Inflammatory macrophage treated with lipopolysaccharide for 1 hour (primary cell): ENCODE measurements at places on chromosomes 5 and 9.
A peak's percentile ranks its signal among the peaks of the same experiment; 100 is the strongest.

- DNase-seq = no peak
Observed at GRCh38 chr5:154311362-154311761, 120.8 kb downstream of the GALNT10 start.

DNA sequence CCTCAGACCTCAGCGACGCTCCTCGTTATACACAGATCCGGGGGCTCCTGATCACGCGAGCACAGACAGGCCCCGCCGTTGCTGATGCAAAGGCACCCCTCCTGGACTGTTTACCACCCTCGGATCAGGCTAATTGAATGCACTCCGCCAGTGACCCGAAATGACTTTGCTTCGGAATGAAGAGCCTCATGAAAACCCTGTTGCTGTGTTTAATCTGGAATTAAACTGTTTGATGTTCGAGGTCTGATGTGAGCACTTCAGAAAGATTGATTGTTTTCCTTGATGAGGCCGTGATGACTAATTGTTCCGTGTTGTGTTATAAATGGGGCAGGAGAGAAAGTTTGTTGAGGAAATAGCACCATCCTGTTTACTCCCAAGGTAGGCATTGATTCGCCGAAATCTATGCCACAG is 190.5 kb upstream of the PPP1R26 start:
- no peak for DNase-seq

DNA sequence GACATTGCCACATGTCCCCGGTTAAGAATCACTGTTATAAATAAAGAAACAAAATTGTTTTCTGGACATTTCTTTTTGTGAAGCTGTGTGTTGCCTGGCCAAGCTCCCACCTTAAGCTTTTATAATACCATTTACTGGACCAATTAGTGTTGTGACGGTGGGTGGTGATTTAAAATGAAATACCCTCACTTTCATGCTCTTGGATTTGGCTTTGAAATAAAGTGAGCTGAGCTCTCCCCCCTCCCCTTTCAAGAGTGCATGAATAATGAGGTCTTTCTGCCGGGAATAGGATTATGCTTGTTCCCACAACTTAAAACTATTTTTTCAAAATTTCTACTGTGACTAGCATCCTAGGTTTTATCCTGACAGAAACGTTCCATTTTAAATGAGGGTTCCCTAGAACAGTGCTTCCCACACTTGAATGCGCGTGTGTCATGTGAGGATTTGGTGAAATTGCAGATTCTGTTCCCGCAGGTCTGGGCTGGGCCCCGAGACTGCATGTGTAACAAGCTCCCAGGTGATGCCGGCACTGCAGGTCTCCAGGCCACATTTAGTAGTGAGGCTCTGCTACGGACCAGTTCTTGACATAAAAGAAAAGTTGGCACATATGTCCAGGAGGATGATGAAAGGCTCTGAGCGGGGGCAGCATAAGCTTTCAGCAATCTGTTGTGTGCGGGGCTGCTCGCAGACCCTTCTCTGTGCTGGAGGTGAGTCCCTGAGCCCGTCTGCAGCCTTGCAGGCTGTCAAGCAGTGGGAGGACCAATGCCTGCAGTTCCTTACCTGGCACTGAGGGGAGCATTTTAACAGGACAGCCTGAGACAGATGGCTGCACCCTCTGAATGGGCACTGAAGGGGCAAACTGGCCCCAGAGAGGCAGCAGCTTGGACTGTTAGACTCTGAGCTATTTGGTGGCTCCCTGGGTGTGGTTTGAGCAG is 24.4 kb downstream of the IQGAP2 start:
- no peak for DNase-seq

DNA sequence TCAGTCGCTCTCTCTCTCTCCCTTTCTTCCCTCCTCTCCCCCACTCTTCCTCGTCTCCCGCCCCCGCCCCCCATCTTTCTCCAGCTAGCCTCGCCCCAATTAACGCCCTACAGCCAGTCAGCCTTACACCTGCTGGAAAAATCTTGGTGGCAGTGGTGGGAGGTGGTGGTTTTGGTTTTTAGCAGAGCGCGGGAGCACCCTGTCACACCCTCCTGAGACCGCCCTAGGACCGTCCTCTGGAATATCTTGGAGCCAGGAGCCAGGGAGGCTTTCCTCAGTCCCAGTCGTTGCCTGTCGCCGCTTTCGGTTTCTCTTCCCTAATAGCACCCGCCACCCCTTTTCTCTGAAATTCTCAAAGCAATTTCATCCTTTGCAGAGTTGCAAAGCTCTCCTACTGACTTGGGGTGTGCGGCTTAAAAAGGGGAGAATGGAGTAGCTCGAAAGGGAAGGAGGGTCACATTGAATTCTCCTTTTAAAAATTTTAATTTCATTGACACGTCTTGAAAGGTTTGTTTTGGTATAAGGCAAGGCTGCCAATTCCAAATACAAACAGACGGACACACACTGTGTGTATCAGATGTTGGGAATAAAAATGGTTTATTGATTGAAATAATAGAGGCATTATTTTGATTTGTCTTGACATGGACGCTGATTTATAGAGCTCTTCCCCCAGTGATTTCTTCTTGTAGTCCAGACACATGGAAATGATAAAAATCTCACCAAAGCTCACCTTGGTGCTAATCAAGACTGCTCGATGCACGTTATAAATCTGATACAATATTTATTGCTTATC is 301.3 kb downstream of the PARP8 start:
- peak; percentile 43 for DNase-seq

DNA sequence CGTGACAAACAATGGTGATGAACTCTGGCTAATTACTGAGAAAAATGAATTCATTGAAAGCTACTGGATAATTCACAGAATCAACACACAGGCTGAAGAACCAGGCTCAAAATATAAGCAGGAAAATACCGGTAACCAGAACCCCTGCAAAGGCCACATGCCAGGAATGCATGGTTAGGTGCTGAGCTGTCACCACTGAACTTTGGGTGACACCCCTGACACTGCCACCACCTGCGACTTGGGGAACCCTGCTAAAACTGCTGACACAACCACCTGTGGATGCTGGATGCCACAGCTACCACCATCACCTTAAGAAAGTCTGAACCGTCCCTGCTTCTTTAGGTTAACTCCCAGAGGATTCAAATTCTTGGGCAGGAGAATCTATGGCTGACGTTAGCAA is 72.0 kb upstream of the NR4A3 start:
- no peak for DNase-seq

- no peak for DNase-seq
Observed at GRCh38 chr5:57504357-57504756, 21.7 kb upstream of the ACTBL2 start.

DNA sequence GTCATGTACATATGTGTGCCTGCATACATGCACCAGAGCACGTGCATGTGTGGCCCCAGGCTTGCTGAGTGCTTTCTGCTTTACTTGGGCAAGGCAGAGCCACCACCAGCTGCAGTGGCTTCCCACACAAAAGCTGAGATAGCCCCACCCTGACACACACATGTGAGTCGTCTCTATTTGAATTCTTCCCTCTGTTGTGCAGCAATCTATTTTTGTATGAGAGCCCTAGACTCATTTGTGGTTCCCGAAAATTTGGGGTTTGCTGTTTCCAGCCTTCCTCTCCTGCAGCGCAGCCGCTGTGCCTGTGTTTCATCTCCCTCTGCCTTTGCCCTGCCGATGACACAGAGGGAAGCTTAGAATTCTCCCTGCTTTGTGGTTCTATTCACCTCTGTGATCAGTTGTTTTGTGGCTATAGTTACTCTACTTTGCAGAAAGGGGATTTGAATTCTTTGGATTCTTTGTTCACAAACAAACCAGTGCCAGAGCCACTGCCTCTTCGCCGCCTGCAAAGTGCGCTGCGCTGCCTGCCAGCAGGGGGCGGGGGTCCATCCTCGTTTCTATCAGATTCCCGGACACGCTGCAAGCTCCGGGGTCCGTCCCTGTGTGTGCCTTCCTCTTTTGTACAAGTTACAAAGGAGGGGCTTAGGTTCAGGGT is 95.8 kb upstream of the DAP start:
- no peak for DNase-seq

DNA sequence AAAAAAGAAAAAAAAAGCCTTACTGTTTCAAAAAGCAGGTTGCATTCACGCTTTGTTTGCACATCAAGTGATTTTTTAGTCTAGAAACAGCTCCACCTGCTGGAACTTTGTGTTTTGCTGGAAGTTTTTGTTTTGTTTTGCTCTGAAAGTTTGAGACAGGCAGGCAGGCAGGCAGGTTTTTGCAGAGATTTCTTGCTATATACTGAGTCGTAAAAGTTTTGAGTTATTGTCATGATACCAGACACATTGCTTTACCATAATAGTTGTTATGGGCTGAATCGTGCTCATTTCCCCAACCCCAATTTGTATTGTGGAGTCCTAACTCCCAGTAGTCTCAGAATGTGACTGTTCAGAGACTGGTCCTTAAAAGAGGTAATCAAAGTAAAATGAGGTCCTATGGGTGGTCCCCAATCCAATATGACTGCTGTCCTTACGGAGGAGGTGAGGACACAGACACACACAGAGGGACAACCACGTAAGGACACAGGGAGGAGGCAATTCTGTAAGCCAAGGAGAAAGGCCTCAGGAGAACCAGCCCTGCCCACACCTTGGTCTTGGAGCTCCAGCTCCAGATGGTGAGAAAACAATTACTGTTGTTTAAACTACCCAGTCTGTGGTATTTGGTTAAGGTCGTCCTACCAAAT is 20.9 kb downstream of the OR2Y1 start:
- DNase-seq = peak; percentile 1

DNA sequence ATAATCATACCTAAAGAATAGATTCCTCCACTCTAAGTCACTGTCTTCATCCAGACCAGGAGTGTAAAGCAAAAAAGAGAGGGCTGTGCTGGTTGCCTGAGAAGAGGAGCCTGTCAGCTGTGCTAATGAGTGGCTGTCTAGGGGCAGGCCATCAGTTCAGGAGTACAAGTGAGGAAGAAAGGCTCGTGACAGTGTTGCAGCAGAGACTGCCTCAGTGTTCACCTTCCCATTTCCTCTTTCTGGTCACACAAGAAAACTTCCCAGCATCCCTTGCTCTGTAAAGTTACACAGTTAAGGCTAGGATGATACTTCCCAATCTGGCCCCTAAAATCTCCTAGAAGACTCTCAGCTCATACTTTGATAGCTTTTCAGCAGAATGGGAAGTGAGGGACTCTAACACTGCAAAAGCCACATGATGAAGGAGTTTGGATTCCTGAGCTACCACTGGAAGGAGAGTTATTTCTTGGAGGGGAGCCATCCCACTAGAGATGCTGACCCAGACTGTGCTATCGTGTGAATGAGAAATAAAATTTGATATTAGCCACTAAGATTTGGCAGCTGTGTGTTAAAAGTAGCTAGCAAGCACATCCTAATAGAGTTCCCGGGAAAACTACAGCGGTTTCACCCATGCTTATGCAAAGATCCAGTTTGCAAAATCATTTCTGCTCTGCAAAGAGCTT is 67.1 kb downstream of the ADAMTS12 start:
- no peak for DNase-seq

GRCh38 chr5:107321906-107322305 is 348.8 kb downstream of the EFNA5 start:
- DNase-seq = no peak

- no peak for DNase-seq
Observed at GRCh38 chr5:143258559-143259253, 144.8 kb downstream of the NR3C1 start.

DNA sequence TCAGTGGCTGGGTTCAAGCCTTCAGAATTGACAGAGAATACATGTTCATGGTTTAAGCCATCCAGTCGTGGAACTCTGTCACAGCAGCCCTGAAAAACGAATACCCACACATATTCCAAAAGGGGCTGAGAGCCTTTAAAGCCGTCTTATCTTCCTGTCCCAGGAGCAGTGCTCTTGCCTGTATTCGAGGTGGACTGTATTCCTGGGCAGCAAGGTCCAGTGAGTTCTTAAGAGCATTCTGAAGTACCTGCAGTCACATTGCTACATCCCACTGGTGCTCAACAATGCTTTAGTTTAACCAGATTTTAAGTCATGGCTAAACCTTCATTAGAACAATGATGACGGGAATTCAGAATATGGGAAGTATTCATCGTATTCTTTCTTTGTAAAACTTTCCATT is 380.7 kb upstream of the KLF4 start:
- DNase-seq = no peak

DNA sequence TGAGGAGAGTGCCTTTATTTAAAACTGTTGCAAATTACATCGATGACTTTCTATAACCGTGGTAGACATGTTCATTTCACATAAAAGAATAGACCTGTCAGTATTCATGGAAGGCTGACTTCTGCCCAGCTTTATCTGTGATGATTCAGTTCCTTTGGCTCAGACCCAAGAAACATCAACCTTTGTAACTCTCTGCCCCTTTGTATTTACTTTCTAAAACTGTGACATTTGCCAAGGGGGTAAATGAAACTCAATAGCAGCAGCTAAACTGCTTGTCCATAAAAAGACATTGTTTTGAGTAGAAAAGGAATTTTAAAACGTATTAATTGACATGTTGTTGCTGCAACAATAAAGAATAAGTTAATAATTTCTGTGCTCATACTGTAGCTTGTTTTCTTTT is 137.8 kb upstream of the ANKH start:
- no peak for DNase-seq

DNA sequence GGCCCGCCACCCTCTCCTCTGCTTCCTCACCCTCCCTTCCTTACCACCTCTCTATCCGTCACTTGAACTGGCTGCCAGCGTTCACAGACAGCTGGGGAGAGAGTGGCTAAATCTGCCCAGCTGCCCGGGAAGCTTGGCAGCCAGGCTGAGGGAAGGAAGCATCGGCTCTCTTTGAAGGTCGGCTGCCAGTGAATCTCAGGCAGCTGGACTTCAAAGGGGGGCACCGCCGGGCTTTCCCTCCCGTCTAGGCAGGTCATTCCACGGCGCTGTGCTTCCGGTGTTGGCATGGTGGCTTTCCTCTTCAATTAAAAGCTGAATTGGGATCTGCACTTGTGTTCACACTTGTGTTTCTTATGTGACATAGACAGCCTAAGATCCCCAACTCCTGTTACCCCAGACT is 174.0 kb downstream of the GDNF start:
- DNase-seq = no peak

GRCh38 chr9:16236311-16236710 is 634.2 kb downstream of the BNC2 start:
- peak; percentile 3 for DNase-seq

DNA sequence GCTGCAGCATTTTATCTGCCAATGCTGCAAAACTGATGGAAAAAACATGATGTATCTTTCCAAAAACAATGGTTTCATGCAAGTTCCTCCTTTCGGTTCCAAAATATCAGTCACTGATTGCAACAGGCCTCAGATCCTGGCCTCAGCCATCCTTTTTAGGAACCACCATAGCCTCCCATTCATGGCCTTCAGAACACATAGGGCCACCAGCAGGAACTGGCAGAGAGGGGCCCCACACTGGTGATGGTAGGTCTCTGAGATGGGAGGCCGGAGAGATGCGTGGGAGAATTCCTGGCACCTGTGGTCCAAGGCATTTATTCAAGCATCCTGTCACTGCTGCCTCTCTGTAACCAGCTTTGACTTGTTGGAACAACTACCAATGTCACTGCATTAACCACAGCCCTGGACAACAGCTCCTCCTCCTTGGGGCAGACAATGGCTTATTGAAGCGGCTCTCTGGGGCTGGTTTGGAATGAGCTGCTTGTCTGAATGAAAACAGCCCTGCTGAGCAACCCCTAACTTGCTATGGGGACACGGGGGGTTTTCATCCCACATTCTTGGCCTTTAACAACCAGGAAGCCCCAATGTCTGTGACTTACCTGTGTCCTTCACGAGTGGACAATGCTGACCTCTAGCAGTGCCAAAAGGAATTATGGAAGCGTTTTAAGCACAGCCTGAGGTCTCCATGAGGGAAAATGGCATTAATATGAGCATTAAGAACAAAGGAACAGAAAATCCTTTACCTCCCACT is 108.1 kb downstream of the LHFPL2 start:
- DNase-seq = peak; percentile 90
